Colonic mucosa (tissue), 4 donors: ENCODE measurements at places on chromosomes 4 and X.
A peak's percentile ranks its signal among the peaks of the same experiment; 100 is the strongest.

- DNase-seq = no peak
Observed at GRCh38 chr4:125168531-125168930, 146.2 kb upstream of the FAT4 start.

GRCh38 chr4:5808081-5808741 lies 84.7 kb downstream of the CRMP1 start:
- no peak for DNase-seq

- no peak for DNase-seq
Observed at GRCh38 chr4:76597423-76597979, 162.5 kb downstream of the SHROOM3 start.

- DNase-seq = no peak
Observed at GRCh38 chrX:5959286-5959685, 269.4 kb downstream of the NLGN4X start.

DNA sequence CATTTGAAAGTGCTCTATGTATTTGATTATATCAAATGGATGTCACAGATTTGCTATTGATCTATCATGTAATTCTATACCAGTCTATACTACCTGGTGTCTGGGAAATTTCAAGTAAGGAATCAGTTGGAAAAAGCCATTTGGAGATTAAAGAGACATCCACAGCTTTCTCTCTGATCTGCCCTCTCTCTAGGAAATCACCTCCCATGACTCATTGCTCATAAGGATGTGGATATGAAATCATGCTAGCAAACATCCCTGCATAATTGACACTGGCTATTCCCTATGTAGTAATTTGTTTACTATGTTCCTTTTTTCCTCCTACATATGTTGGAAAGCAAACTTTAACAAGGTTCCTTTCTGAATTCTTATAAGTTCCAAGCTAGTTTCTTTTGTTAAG lies 94.3 kb downstream of the TEX13A start:
- no peak for DNase-seq

- no peak for DNase-seq
Observed at GRCh38 chr4:74969507-74970474, 36.9 kb downstream of the PARM1 start.

- no peak for DNase-seq
Observed at GRCh38 chr4:61225656-61226055, 25.5 kb downstream of the ADGRL3 start.

DNA sequence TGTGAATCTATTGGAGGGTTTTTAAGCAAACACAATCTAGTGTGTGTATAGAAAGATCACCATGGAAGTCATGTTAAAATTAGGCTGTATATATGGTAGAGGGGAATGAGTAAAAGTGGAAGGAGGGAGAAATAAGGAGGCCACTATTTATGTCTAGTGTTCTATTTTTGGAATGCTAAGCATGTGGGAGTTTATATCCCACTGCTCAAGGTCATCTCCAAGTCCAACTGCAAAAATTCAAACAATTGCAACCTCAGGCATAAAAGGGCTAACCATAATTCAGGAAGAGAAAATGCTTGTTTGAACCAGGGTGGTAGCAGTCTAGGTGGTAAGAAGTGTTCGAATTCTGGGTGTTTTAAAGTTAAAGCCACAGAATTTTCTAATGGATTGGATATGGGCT lies 39.2 kb downstream of the SERPINA7 start:
- DNase-seq = no peak

DNA sequence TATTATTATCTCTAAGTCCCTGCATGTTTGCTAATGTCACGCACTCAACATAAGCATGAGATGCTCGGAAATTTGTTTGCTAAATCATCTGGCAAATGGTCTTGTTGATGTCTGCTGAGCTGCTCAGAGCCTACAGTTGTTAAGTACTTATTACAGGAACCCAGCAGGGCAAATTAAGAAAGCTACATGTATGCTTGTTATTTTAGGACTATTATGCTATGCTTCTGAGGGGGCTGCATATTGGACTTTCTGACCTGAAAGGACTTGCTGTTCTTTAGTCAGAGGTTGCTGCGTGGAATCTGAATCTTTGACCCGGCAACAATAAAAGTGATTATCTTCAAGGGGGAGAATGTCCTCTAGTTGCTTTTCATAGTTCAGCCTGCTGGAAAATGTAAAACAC lies 36.3 kb upstream of the TENM3 start:
- no peak for DNase-seq

- no peak for DNase-seq
Observed at GRCh38 chrX:50430917-50431575, 39.6 kb downstream of the DGKK start.

- DNase-seq = peak; percentile 82
Observed at GRCh38 chr4:83248486-83248885, 36.1 kb downstream of the COQ2 start.

GRCh38 chrX:44338361-44338760 lies 5.1 kb downstream of the EFHC2 start:
- no peak for DNase-seq

DNA sequence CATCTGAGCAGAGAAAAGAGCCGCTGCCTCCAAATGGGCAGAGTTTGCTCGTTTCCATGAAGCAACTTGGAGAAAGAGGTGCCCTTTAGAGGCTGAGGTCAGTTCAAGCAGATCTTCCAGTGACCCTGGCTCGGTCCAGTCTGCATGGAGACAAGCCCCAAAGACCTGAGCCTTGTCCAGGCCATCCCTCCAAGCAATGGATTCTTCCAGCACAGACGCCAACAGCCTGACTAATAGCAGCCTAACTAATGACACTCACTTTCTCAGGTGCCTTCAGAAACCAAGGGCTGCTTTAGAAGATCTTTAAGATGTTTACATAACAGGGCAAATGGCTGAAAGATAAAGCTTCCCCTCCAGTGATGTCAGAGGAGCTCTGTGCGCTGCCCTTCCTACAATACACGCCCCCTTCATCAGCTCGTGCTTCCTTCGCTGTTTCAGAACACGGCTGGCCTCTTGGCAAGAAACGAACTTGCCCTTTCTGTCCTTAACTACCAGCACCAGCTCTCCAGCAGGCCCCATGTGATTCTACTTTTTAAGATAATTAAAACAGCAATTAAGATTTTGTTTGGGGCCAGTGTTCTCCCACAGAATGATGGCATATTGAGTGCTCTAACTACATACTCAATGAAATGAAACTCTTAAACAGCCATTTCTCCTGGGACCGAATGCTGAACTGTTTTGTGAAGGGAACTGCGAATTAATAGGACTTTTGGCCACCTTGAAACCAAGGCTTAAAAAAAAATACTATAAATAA lies 119.0 kb downstream of the GPR143 start:
- DNase-seq = no peak
